Activated effector memory CD4-positive, alpha-beta T cell treated with Interleukin-2 at 50 U/mL for 16 hours (primary cell): ENCODE measurements at places on chromosomes 11 and 22.

- DNase-seq, result peak; percentile 28
These were observed 5.5 kb upstream of the NEAT1 start for GRCh38 chr11:65416841-65417701.

DNA sequence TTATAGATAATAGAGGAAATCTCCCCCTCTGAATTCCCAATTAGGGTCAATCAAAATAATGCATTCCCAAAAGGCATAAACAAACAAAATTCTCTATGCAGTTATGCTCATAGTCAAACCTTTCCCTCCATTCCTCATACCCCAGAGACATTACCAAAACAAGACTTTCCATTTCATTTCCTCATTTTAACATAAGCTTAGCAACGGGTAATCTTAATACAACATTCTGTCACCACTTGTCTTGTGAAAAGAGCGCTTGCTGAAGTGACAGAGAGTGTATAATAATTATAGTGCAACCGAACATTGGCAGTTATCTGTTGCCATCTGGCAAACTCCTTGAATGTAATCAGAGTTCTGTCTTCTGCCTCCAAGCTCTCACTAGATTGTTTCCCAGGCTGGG lies 1.2 kb upstream of the SLN start:
- DNase-seq, result no peak

GRCh38 chr22:38602166-38602565 lies 32.2 kb upstream of the DMC1 start:
- no peak for DNase-seq

- no peak for DNase-seq
These were observed 4.1 kb downstream of the LRRC32 start for GRCh38 chr11:76666408-76666807.

GRCh38 chr11:109405671-109406070 lies 16.3 kb upstream of the C11orf87 start:
- no peak for DNase-seq

GRCh38 chr11:35675901-35676610 lies 13.5 kb downstream of the TRIM44 start:
- DNase-seq, result no peak

DNA sequence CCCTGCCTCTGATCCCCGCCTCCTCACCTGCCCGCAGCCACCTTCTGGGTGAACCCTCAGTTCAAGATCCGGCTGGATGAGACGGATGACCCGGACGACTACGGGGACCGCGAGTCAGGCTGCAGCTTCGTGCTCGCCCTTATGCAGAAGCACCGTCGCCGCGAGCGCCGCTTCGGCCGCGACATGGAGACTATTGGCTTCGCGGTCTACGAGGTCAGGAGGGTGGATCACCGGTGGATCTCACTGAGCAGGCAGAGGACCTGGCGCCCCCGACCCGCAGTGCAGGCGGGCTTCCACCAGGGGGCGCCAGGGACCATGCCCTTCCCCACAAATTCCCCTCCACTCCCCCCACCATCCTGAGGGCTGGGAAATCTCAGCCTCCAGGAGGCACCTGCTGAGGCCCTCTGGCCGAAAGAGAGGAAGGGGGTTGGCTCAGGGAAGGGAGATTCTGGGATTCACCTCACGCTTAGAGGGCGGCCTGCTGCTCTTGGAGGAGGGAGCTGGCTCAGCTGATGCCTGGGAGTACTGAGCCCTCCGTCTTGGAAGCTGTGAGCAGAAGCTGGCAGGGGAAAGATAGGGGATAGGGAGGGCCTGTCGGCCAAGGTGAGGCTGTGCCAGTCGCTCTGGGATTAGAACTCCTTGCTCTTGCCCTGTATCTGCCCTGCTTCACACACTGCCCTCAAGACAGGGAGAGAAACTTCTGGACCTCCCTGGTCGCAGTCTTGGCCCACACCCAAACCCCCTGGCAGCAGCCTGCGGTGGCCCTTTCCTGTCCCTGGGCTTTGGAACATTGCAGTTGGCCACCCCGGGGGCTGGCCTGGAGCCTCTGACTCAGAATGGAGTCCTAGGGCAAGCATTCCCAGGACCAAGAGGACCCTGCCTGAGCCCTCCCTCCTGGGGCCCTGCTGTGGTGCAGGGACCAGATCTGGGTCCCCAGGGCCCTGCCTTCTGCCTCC lies 23.2 kb downstream of the CAPN1 start:
- no peak for DNase-seq

DNA sequence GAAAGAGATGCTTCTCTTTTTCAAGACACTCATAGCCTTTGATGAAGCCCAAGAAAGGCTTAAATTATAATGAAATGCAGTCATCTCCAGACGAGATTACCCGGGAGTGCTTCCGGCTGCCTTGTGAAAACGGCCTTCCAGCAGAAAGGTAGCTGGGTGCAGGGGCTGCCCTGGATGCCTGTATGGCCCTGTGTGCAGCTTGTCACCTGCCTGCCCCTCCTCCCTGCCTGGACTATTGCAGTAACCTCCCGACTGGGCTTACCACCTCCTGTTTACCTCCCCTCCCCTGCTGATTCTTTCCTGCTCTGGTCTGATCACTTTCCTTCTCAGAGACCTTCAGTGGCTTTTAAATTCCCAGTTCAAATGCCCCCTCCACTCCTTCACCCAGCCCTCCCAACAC lies 126.4 kb upstream of the SYT13 start:
- no peak for DNase-seq

- no peak for DNase-seq
These were observed 88.8 kb downstream of the CTTN start for GRCh38 chr11:70487160-70487559.

- DNase-seq, result no peak
These were observed 75.7 kb upstream of the CCDC90B start for GRCh38 chr11:83361831-83362230.

DNA sequence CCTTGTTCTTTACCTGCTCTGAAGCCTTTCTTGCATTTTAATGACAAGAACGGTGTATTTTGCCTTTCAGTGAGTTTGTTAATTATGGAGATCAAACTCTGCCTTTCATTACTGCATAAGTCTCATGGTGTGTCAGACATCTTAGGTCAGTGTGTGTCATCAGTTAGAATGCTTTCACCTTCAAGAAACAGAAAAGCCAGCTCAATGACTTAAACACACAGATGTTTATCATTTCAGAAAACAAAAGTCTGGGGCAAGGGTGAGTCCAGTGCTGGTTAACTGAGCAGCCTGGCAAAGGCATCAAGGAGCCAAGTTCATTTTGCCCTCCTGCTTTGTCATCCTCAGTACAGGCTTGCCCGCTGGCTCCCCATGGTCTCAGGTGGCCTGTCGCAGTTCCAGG lies 54.5 kb downstream of the PACS1 start:
- no peak for DNase-seq

DNA sequence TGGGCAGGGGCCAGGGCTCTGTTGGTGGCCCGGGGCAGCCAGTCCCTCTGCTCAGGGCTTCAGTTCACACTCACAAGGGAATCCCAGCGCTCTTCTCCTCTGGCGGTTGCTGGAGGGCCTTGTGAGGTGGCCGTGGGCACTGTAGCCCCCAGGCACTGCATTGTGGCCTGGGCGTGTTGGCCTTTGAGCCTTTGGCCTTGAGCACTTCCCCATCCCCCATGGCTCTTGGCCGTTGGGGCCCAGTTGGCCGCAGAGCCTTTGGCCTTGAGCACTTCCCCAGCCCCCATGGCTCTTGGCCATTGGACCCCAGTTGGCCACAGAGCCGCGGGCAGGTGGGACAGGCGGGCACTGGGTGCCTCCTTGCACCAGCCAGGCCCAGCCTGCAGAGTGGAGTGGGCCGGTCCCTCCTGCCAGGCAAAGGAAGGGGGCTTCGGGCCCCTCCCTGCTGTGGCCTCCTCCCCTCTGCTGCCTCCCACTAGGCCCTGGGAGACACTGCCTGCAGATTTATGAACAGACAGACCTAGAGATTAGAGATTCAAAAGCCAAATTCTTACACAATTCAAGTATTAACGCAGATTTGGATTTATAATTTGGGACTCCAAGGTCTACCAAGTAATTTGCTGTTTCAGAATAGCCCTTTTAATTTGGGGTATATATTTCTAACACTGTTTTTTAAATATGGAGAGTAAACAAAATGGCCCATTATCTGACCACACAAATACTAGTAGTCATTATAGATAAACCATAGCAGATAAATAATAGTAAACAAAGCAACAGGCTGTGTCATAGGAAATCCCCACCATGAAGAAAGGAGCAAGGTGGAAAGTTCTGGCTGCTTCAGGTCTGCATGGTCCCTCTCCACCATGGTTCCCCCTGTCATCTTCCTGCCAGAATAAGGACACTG lies 18.2 kb upstream of the TXNRD2 start:
- DNase-seq, result no peak

DNA sequence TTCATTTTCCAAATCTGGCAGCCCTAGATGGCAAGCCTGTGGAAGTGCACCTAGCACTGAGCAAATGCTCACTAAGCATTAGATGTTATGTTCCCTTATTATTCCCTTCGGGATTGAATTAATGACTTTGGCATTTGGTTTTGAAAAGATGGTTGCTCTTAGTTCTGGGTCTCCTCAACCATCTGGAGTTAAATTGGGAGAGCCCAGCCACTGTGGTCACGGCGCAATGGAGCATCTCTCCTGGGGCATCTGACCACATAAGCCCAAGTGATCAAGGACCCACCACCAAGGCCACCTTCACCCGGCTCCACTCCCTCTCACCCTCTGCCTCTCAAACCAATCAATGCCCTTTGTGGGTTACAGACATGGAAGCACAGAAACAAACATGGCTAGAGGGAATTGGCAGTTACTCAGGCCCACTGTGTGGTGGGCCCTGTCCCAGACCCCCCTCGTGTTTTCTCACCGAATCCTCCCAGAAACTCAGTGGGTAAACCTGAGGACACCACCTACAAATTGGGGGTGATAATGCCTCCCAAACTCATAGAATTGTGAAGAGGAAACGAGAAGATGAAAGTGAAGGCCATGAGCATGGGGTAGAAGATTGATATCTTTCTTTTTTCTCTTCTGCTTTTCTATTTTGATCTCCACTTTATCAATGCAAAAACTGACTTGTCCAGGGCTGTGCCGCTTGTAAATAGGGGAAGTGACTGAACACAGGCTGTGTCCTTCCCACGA lies 52.2 kb downstream of the IRAG1 start:
- no peak for DNase-seq

GRCh38 chr11:24513479-24514218 lies 16.8 kb downstream of the LUZP2 start:
- no peak for DNase-seq
